ENCODE measurements at places on chromosomes 7 and 10.

- no peak for DNase-seq
These were observed 493.7 kb upstream of the NUPR2 start for GRCh38 chr7:56609852-56610355.

DNA sequence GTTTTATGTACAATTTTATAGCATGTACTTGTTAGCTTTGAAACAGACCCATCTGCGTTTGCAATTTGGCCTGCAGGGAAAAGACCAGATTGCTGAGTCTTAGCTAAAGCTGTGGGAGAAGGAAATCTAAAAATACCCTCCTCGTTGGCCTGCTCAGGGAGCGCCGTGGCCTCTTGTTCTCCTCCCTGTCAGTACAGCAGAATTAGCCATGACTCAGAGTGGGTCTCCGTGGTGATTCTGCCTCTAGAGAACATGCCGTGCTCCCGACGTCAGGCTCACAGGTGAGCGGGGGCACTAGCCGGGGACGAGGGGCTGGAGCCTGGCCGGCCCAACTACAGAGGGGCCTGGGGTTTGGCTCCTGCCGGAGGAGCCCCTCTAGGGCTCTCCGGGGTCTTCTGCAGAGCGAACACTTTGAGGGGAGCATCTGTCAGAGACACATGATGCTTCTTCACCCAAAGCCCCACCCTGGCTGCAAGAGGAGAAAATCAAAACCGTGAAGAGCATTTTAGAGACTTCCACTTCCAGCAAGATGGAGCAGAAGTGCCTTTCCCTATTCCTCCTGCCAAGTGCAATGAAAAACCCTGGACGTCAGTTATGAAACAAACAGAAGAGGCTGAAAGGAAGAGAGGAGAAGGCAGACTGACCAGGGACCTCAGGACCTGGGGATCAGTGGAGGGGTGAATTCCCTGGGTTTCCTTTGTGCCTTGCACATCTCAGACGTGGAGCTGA is 98.9 kb downstream of the LHPP start:
- DNase-seq: no peak

GRCh38 chr10:3763035-3763456 is 22.0 kb downstream of the KLF6 start:
- no peak for DNase-seq

- peak; percentile 44 for DNase-seq
These were observed 98.9 kb downstream of the HERPUD2 start for GRCh38 chr7:35596061-35596460.

- DNase-seq: peak; percentile 68
These were observed 76.3 kb downstream of the CACNB2 start for GRCh38 chr10:18216482-18216881.

DNA sequence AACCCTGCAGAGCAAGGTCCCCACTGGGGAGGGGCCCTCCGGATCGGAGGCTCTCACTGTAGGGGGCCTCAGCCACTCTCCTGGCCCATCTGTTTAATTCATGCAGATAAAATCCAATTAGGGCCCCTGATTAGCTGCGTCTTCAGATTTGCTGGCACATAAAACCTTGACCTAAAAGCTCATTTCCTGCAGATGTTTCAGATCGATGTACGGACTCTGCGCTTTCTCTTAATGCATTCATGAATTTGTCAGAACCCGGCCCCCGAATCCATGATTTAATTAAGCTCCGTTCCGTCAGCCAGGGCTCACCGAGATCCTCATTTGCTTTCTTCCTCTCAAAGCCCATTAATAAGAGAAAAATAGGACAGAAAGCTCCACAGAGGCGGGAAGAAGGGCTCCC is 40.0 kb upstream of the FOXL3 start:
- DNase-seq: no peak
